ENCODE measurements at places on chromosomes 5 and 9. TPM values are rescaled to one million over a fixed set of nuclear protein-coding genes. Genes with fewer than 3 reads are reported as not detected.

The DNAH5 gene
- total RNA-seq: 0.77 TPM

The PRR16 gene
- total RNA-seq: 7.3 TPM

The RXFP3 gene
- total RNA-seq: not detected

The CDKN2AIPNL gene
- 49.2 TPM for total RNA-seq

- no peak for DNase-seq
These were observed 1.6 kb downstream of the IRX4 start for GRCh38 chr5:1881098-1881572.

Data from fibroblast of lung (primary cell).